ENCODE measurements at places on chromosomes 1 and 21. TPM values are rescaled to one million over a fixed set of nuclear protein-coding genes. Genes with fewer than 3 reads are reported as not detected.
A peak's percentile ranks its signal among the peaks of the same experiment; 100 is the strongest.

RGS4 gene
- 0.78 TPM for total RNA-seq

GRCh38 chr1:151475175-151475574, 15.9 kb upstream of the POGZ start:
- no peak for DNase-seq

DNA sequence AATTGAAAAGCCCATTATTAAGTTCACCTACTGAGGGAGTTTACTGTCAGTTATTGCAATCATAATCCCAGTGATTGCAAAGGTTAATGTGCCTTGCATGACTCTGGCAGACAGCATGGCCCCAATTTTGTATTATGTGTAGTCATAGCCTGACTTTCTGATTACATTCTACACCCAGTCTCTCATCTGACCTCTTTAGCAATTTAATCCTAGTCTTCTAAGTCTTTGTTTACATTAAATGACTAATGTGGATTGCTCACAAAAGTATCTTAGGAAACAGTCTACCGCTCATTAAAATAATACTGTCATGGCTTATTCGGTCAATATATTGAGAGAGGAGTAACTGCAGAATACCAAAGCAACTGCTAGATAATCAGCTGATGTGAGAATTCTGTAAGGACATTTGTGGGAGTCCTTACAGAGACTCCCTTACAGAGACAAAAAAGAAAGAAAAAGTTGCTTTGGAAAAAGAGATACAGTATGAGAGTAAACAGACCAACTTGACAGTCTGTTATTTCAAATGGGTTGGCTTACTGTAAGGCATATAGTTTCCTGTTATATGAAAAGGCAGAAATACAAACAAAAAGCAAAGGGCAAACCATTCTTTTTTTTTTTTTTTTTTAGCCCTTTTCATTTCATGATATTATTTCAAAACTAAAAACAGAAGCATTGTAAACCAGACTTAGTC, 42.8 kb downstream of the SMG7 start:
- DNase-seq, result no peak

- peak; percentile 61 for DNase-seq
Observed at GRCh38 chr1:84298684-84299535, 2.6 kb upstream of the SAMD13 start.

DNA sequence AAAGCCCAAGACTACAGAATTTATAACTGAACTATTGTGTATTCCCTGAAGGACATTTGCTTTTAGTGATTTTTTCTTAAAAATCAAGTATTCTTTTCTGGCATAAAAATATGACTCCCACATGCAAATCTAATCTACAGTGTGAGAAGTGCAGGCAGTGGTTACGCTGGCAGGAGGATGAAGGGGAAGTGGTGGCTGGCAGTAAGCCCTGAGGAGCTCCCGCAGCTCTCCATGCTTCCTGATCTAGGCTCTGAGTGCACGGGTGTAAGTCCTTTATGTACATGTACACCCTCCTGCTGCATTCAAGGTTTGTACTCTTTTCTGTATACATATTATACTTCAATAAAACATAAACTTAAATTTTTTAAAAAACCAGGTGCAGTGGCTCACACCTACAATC, 67.5 kb upstream of the PRDX6 start:
- peak; percentile 66 for DNase-seq

DNA sequence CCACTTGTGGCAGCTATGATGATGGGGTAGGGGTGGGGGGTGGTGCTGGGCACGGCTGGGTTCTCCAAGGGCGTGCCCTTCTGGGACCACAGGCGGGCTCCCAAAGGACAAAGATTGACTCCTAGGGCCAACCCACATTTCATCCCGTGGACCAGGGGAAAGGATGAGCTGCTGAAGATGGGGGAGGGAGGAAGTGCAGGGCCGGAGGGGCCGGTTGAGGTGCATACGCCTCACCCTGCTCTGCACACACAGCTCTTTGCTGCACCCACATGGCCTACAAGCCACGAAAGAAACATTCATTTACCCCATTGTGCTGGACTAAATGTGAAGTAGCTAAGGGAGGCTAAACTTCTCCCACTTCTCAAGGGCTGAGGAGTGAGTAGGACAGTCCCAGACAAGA, 34.2 kb upstream of the GNPAT start:
- no peak for DNase-seq

GRCh38 chr1:5727191-5727590, 265.0 kb downstream of the NPHP4 start:
- no peak for DNase-seq

GRCh38 chr1:17289721-17290120, 18.3 kb upstream of the PADI4 start:
- no peak for DNase-seq

LRRN2 gene
- total RNA-seq, result 1.7 TPM
